HuH-7 (cell line): ENCODE measurements at places on chromosomes 7 and 10.

- no peak for DNase-seq
Observed at GRCh38 chr7:156989766-156990535, 20.5 kb downstream of the MNX1 start.

- DNase-seq: no peak
Observed at GRCh38 chr10:132270721-132271457, 36.9 kb downstream of the STK32C start.

DNA sequence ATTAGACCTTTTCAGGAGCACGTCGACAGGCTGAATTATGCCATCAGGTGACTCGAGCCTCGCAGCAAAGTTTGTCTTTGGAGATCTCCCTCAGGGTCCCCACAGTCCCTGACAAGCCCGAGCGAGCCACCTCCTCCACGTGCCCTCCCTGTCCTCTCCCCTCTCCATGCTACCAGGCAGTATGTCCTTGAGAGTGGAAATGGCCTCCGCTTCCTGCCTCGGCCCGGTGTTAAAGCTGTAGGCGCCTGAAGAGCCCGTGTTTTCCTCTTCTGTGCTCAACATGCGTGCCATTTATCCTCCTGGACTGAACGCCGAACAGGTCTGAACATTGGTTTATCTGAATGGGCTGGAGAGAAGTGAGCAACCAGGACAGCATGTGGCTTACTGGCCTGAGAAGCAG is 82.6 kb downstream of the GPR26 start:
- DNase-seq: no peak

GRCh38 chr7:568031-568951 is 48.6 kb upstream of the PDGFA start:
- DNase-seq: no peak

- no peak for DNase-seq
Observed at GRCh38 chr7:69395061-69395714, 203.1 kb upstream of the AUTS2 start.

DNA sequence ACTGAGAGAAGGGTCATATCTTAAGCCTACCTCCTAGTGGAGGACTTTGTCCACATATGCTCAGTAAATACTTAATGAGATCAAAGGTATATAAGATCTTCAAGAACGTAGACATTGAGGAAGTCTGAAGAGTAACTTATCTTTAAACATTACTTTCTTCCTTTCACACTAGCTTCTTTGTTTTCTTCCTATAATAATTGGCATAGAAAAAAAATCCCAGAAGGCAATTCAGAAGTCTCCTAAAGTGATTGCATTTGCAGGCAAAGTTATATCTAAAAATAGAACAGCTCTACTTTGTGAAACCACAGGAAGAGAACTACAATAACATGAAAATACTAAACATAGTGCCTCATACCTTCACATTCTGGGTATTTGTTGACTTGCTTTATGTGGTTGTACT is 150.4 kb downstream of the PPP1R3A start:
- no peak for DNase-seq

DNA sequence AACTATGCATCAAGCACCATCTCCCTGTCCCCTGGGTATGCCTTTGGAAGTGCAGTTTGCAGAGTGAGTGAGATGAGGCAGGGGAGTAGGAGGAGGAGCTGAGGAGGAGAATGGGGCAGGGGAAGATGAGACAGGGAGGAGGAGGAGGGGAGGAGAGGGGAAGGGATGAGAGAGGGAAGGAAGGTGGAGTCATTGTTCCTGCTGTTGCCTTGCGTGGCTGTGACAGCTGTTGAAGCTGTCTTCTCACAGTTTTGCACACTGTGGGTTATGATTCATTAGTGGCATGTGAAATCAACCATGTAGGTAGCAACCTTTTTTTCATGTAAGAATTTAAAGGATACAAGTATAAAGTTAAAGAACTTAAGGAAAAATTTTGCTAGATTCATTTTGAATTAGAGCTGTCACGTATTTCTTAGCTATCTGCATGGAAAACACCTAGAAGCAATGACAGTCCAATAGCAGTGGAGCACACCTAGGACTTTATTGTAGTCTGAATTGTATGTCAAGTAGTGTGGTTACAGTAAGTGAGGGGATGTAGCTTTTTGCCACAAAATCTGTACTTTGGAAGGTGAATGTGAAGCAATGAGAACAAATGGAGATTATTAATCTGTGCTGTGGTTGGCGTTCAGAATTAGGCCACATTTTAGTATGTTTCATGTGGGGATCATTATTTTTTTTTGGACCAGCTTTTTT is 21.7 kb downstream of the CCM2 start:
- no peak for DNase-seq

DNA sequence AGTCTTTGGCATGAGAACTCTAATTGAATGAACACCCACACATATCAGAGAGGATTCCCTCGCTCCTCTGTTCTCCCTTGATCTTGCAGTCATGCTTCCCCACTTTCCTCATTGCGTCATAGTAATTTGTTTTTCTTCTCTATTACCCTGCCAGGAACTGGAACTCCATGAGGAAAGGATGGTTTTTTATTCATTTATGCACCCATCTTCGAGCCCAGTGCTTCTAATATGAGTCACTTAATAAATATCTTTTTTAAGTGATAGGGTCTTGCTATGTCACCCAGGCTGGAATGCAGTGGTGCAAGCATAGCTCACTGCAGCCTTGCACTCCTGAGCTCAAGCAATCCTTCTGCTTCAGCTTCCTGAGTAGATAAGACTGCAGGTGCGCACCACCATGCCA is 83.5 kb downstream of the OTUD1 start:
- no peak for DNase-seq

- DNase-seq: no peak
Observed at GRCh38 chr7:70726951-70727378, 405.0 kb upstream of the GALNT17 start.

GRCh38 chr10:11173042-11173441 is 155.4 kb downstream of the CELF2 start:
- DNase-seq: no peak

GRCh38 chr7:18437101-18437500 is 58.4 kb upstream of the HDAC9 start:
- no peak for DNase-seq

GRCh38 chr7:134996097-134996550 is 9.8 kb downstream of the AGBL3 start:
- DNase-seq: no peak

- DNase-seq: no peak
Observed at GRCh38 chr7:19268737-19269136, 123.5 kb upstream of the FERD3L start.

- no peak for DNase-seq
Observed at GRCh38 chr7:73431041-73431835, 2.3 kb upstream of the FZD9 start.

DNA sequence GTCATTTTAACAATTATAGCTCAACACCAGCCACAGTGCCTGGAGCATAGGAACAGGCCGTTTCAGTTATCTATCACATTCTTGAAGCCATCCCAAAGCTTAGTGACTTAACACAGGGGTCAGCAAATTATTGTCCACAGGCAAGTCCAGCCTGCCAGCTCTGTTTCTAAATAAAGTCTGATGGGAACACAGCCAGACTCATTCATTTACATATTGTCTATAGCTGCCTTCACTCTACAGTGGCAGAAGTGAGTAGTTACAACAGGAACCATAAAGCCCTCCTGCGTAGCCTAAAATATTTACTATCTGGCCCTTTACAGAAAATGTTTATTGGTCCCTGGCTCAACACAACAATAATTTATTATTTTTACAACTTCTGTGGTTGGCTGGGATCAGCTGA is 407.5 kb upstream of the AUTS2 start:
- DNase-seq: no peak

DNA sequence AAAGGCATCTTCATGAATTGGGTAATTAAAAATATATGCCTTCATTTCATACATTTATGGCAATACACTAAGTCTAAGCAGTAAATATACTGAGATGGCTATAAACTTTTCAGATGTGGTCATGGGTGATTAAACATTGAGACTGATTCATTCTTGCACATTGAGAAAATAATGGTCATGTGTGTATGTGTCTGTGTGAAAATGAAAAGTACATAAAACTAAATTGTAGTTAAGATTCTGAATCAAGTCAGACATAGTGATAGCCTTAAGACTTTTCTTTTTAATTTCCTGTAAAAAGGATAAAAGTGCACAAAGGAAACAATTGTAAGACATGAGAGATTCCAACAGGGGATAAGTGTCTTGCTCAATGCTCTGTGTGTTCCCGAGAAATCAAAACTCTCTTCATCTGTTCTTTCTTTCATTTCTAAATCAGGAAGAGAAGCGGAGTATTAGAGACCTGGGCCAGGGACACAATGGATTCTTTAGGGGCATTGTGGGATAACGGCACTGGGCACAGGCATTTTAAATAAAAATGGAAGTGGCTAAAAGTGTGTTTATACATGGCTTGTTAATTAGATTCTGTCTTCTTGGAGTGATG is 69.8 kb upstream of the AGR3 start:
- DNase-seq: no peak

- no peak for DNase-seq
Observed at GRCh38 chr7:111198255-111198654, 107.3 kb downstream of the LRRN3 start.
